ENCODE measurements at places on chromosomes 11 and 22.

- DNase-seq, result no peak
These were observed 68.3 kb upstream of the CRYBB3 start for GRCh38 chr22:25131198-25131887.

DNA sequence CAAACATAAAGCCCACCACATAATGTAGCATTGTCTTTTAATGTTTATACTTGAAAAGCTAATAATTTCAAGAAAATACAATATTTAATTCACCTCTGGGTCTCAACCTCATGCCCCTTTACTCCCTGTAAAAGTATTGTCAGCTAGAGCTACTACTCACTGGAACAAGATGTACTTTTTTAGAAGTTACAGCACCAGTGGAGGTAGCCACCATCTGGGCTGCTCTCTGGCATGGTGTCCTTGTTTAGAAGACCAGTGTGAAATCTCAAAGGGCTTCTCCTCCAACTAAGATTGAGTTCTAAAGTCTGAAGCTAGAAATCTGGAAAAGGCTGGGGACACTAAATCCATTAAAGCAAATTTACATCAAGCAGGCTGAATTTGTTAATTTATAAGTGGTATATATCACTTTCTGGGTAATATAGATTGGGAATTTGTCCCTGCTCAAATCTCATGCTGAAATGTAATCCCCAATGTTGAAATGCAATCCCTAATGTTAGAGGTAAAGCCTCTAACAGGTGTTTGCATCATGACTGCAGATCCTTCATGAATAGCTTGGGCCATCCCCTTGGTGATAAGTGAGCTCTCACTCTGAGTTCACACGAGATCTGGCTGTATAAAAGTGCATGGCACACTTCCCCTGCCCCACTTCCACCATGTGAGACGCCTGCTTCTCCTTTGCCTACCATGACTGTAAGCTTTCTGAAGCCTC lies 47.6 kb downstream of the PITPNB start:
- DNase-seq, result no peak

- DNase-seq, result no peak
These were observed 434.3 kb downstream of the RAB38 start for GRCh38 chr11:87740968-87741367.

GRCh38 chr22:35834061-35834460 lies 116.4 kb downstream of the APOL5 start:
- no peak for DNase-seq

GRCh38 chr11:115677190-115677589 lies 173.0 kb upstream of the CADM1 start:
- DNase-seq, result no peak

DNA sequence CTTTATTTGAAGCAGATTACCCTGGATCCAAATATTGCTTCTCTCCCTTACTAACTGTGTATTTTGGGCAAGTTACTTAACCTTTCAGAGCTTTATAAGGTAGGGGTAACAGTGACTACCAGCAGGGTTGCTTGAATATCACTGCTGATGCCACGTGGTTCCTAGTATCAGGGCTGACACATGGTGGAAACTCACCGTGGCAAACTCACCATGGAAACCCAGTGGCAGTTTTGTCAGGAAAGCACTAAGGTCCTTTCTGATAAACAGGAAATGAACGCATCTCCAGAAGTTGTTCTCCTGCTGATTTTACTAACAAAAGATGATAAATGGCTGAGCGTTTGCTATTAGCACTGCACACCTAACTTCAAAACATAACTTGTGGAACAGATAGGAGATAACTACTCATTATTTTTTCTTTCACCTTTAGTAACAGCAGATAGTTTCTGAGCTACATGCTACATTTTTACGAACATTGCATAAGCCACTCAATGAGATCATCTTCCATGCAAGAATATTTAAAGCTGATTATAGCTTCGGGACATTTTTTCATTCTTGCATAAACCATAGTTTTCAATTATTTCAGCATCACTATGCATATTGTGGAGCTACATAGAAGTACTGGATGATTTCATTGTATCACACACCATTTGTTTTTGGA lies 59.7 kb upstream of the RAG2 start:
- DNase-seq, result no peak

GRCh38 chr22:50190182-50190940 lies 4.6 kb downstream of the TRABD start:
- no peak for DNase-seq

GRCh38 chr11:78212586-78213371 lies 24.1 kb downstream of the USP35 start:
- no peak for DNase-seq

- DNase-seq, result no peak
These were observed 63.7 kb upstream of the HEPHL1 start for GRCh38 chr11:93957397-93957952.
